ENCODE measurements at places on chromosomes 1 and 21.

DNA sequence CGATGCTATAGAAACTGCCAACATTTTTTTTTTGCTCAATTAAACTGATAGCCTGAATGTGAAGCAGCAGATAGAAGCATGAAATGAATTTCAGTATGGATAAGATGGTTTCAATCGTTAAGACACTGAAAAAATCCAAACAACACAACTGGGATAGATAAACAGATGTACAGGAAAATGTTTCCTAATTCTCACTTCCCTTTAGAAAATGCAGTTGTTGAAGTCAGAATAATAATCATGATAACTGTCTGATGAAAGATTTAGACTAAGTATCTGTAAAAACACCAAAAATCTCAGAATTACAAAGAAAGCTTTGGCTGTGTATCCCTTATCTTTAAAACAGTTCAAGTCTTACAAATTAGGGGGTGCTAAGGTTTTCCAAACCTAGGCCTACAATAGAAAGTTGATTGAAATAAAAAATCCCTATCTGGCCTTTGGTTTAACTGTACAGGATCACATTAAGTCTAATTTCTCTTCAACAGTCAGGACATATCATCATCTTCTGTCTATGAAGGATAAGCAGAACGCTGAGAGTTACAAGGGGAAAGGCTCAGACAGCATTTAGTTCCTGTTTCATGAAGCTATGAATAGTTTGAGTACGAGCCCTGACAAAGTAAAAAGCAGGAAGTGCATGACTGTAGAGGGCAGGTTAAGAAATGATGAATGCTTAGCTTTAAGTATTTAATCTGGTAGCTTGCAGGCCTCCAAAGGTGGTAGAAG, 203.2 kb downstream of the APP start:
- DNase-seq, result peak; percentile 91

DNA sequence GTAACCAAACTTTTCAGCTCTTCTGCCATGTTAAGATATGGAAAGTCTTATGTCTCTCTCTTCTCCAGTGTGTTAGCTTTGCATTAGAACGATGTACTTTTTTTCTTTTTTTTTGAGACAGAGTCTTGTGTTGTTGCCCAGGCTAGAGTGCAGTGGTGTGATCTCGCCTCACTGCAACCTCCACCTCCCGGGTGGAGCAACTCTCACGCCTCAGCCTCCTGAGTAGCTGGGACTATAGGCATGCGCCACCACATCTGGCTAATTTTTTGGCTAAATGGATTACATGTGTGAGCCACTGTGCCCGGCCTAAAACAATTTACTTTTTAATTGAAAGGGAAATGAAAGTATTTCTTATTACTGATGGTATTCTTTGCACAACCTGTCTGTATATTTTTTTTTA, 35.8 kb downstream of the SPEN start:
- peak; percentile 32 for DNase-seq

DNA sequence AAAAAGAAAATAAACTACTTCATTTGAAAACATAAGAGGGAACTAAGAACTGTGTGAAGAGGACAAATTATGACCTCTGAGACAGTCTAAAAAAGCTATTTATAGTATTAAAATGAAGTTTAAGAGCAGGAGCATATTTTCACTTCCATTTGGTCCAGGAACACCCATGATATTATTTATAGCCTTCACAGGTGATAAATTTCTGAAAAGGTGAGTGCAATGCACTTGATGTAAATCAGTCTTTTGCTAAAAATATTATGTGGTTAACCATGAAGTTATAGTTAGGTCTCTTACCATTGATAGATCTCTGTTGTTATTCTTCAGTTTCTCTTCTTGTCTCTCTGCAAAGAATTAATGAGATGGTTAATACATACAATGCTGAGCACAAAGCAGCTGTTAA, 14.7 kb downstream of the TMCO1 start:
- no peak for DNase-seq

GRCh38 chr1:107153014-107153413, 12.2 kb downstream of the NTNG1 start:
- DNase-seq, result peak; percentile 38

- no peak for DNase-seq
Measured at GRCh38 chr1:243754348-243754747, 95.7 kb downstream of the AKT3 start.

GRCh38 chr1:20493839-20494608, 8.0 kb upstream of the CAMK2N1 start:
- peak; percentile 86 for DNase-seq

DNA sequence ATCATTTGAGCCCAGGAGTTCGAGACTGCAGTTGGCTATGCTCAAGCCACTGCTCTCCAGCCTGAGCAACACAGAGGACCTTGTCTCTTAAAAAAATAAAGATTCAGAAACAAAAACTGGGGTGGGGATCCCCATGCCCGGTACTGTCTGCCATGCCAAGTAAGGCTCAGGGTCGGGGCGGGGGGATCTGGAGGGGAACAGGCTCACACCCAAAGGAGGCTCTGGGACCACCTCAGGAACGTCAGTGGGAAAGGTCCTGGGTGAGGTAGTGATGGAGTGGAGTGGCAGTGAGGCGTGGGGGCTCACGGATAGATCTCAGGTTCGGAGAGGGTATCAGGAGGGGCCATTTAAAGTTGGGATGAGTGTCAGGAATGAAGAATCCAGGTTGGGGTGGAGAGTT, 765 bp upstream of the S100A4 start:
- DNase-seq, result no peak

DNA sequence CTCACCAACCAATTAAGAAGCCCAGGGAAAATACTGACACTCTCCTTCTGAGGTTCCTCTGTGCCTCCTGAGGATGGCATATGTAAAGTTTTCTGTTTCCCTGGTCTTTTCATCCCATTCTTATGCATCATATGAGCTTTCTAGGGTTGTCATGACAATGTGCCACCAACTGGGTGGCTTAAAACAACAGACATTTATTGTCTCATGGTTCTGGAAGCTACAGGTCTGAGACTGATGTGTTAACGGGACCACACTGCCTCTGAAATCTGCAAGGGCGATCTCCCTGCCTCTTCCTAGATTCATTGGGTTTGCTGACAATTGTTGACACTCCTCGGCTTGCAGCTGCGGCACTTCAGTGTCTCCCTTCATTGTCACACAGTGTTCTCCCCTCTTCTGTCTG, 308.4 kb downstream of the RGS7 start:
- DNase-seq, result no peak

DNA sequence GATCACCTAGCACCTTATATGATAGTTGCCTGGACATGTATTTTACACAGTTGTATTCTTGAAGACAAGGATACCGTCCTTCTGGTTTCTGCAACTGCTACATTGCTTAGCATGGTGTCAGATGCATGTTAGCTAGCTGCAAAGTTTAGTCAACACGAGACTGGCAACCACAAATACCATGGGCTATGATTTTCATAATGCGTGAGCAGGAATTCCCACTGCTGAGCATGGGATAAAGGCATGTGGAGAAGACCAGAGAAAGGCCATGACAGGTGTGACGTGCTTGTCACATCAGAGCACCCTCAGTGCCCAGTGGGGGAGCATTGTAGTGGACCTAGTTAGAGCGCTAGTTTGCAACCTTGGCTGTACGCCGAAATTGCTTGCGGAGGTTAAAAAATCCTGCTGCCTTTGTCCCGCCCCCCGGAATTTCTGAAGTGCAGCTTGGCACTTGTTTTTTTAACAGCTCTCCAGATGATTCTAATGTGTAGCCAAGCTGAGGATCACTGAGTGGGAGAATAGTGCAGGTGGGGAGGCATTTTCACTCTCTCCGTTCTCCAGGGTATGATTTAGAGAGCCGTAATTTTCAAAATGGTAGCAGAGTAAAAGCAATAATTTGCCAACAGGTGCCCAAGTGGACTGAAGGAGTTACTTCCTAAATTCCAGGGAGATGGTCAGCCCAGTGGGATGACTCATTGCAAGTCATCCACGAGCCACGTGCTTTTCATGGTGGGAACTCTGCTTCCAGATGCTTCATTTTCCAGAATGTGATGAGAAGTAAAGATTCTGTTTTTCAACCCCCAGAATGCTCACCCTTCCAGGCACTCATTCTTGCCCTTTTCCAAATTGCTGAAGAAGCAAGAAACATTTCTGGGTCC, 81.0 kb downstream of the CNIH3 start:
- no peak for DNase-seq

- DNase-seq, result peak; percentile 79
Measured at GRCh38 chr1:239250353-239251035, 135.9 kb upstream of the CHRM3 start.

DNA sequence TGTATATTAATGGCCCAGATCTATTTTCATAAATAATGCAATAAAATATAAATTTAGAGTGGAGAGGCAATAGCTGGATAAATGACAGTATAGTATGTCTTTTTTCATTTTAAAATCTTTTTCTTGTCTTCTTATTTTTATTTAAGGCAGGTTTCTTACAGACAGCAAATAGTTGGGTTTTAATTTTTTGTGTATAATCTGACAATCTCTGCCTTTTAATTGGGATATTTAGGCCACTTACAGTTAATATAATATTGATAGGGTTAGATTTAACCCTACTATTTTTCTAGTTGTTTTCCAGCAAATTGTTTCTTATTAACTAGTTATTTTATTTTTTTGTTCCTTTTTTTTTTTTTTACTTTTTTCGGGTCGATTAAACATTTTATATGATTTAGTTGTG, 23.3 kb upstream of the KCTD3 start:
- no peak for DNase-seq

DNA sequence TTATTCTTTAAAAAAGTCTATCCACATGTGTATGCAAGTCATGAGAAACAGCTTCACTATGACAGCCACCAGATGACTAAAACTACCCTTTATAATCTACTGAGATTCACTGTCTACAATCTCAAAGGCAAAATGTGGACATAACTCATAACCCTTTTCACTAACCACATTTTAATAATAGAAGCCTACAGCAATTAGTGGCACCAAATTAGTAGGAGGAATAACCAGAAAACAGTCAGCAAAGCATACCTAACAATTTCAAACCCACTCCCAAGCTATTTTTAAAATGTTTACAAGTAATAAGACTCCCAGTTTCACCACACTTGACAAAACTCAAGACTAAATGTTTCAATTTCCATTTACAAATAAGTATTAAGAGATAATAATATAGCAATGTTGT, 442.9 kb downstream of the PTPRC start:
- no peak for DNase-seq

- peak; percentile 28 for DNase-seq
Measured at GRCh38 chr1:16387201-16388188, 20.5 kb downstream of the SZRD1 start.

- no peak for DNase-seq
Measured at GRCh38 chr1:209326831-209327230, 256.7 kb upstream of the CAMK1G start.

- no peak for DNase-seq
Measured at GRCh38 chr1:234821840-234822239, 211.9 kb upstream of the IRF2BP2 start.

DNA sequence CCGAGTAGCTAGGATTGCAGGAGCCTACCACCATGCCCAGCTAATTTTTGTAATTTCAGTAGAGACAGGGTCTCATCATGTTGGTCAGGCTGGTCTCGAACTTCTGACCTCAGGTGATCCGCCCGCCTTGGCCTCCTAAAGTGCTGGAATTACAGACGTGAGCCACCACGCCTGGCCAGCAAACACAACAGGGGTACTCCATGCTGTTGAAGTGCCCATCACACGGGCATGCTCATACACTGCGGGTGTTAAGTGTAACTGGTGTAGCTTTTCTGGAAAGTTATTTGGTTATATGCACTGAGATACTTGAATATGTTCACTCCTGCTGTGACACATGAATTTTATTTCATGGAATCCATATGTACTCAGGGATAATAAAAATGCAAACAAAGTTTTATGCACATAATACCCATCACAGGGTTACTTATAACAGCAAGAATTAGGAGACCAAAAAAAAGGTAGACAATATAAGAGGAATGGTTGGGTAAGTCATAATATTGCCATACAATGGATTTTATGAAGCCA, 9.2 kb downstream of the SRSF4 start:
- no peak for DNase-seq

GRCh38 chr21:17514124-17514845, 1.4 kb downstream of the CXADR start:
- DNase-seq, result peak; percentile 75

GRCh38 chr1:168689726-168690602, 39.0 kb downstream of the DPT start:
- no peak for DNase-seq

DNA sequence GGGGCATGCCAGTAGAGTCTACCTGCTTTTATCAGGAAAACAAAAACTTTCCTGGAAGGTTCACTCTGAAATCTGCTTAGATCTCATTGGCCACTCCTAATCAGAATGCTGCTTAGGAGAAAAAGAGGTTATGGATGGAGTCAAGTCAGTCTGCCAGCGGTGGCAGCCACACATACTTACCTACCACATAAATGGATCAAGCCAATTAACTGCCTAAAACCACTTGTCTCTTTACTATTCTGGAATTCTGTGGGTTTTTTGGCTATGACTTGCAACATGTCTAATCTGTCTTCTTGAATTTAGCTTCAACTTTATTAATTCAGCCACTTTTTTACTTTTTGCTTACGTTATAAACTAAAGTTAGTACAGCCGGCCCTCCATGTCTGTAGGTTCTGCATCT, 140.2 kb upstream of the SERTAD4 start:
- DNase-seq, result no peak

DNA sequence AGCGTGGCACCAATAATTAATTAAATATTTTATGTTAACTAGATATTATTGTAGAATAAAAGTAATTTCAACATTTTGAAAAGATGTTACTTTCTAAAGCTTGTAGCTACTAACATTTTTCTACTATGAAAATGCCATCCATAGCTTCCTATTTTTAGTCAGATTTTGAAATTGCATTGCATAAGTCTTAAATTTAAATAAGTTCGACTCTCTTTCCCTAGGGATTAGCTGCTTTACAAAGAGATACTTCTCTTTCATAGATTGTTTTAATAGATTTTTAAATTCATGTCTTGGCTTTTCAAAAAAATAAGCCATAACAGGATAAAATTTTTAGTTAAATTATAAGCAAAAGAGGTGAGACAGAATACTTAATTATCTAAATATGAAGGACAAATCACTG, 1279.6 kb downstream of the KCNT2 start:
- DNase-seq, result no peak

- DNase-seq, result no peak
Measured at GRCh38 chr1:46757247-46757955, 38.5 kb upstream of the EFCAB14 start.

- no peak for DNase-seq
Measured at GRCh38 chr21:38920631-38921398, 115.1 kb downstream of the ETS2 start.

DNA sequence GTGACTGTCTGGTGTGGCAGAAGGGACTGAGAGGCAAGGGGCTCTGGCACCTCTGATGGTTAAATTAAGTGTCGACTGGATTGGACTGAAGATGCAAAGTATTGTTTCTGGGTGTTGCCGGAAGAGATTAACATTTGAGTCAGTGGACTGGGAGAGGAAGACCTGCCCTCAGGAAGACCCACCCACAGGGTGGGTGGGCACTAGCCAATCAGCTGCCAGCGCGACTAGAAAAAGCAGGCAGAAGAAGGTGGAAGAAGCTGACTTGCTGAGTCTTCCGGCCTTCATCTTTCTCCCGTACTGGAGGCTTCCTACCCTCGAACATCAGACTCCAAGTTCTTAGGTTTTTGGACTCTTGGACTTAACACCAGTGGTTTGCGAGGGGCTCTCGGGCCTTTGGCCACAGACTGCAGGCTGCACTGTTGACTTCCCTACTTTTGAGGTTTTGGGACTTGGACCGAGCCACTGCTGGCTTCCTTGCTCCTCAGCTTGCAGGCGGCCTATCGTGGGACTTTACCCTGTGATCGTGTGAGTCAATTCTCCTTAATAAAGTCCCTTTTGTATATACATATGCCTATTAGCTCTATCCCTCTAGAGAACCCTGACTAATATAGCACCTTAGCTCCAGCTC, 79.6 kb downstream of the KAZN start:
- no peak for DNase-seq

All from MV-4-11 (cell line).